Uterus (tissue), 4 donors: ENCODE measurements at places on chromosomes 12 and 14. TPM values are rescaled to one million over a fixed set of nuclear protein-coding genes. Genes with fewer than 3 reads are reported as not detected.

Gene BMP4
- 12.0 TPM for total RNA-seq

Gene SYT1
- total RNA-seq: 9.7 TPM

Gene CLEC7A
- total RNA-seq: 2.8 TPM

DNA sequence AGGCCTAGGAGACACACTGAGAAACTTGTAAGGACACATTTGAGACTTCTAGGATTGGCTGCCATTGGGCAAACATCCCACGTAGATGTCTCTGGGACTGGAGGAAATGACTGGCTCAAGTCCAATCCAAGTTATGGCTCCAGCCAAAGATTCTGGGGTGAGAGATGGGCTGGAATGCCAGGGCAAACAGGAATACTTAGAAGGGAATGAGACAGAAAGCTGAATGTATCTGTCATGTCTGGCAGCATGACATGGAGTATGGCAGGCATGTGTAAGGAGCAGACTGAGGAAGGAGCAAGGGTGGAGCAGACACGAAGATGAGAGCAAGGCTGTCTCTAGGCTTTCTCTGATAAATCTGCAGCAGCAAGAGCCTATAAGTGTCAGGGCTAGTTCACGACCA lies 209.2 kb downstream of the PHLDA1 start:
- H3K4me1 ChIP-seq: no peaks in the 10 kb centered on the region
- no peak for DNase-seq
- no peaks in the 10 kb centered on the region for H3K36me3 ChIP-seq
- H3K27ac ChIP-seq: no peak overlapping the region
- H3K4me3 ChIP-seq: no peak overlapping the region

DNA sequence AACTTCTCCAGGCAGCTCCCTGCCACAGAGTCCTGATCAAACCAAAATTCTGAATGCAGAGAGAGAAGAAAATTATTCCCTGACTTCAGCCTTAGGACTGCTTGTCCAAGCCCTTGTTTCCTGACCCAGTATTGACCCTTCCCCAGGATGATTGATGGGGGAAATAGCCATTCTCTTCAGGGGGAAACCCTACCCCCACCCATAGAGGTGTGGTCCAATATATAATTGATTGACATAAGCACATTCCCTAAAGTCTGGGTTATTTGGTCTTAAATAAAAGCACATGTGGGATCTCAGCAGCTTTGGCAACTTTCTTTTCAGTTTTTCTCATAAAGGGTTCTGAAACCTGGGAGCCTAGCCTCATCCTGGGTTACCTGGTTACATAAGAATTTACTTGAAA lies 201.2 kb upstream of the DDHD1 start:
- no peaks in the 10 kb centered on the region for H3K4me1 ChIP-seq
- no peak overlapping the region for H3K4me3 ChIP-seq
- no peaks in the 10 kb centered on the region for H3K27me3 ChIP-seq
- H3K27ac ChIP-seq: no peak overlapping the region
- H3K36me3 ChIP-seq: no peaks in the 10 kb centered on the region

DNA sequence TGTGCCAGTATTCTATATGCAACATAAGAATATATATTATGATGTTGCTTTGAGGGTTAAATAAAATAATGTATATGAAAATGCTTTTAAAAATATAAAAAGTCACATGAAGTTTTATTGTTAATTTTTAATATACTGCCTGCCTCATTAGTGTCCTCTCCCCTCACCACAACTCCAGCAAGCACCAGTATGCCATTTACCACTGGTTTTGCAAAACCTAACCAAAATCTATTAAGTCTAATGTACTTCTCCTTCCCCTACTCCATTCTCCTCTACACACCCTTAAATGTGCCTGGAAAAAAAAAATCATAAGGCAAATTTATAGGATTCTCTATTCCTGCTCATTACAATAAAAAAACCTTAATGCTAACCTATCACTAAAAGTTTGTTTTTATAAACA lies 24.0 kb upstream of the GNG2 start:
- H3K4me1 ChIP-seq: no peaks in the 10 kb centered on the region
- no peak overlapping the region for H3K27ac ChIP-seq
- no peaks in the 10 kb centered on the region for H3K36me3 ChIP-seq
- H3K4me3 ChIP-seq: no peak overlapping the region

GRCh38 chr14:76607510-76607909 lies 153.8 kb upstream of the VASH1 start:
- H3K4me1 ChIP-seq: no peaks in the 10 kb centered on the region
- no peaks in the 10 kb centered on the region for H3K36me3 ChIP-seq
- H3K4me3 ChIP-seq: no peak overlapping the region
- no peaks in the 10 kb centered on the region for H3K27me3 ChIP-seq
- H3K27ac ChIP-seq: no peak overlapping the region

GRCh38 chr14:21036751-21037150 lies 2.1 kb upstream of the RNASE13 start:
- no peaks in the 10 kb centered on the region for H3K27me3 ChIP-seq
- no peak overlapping the region for H3K4me3 ChIP-seq
- H3K27ac ChIP-seq: peak overlapping the region; percentile 38
- DNase-seq: no peak
- no peaks in the 10 kb centered on the region for H3K36me3 ChIP-seq

GRCh38 chr14:101962503-101962874 lies 1.9 kb upstream of the DYNC1H1 start:
- H3K4me3 ChIP-seq: no peak overlapping the region
- no peaks in the 10 kb centered on the region for H3K36me3 ChIP-seq
- H3K4me1 ChIP-seq: peaks cover 7% of the 10 kb centered on the region
- no peak for DNase-seq
- no peaks in the 10 kb centered on the region for H3K27me3 ChIP-seq
